Activated T-cell treated with anti-CD3 and anti-CD28 coated beads for 4 hours (primary cell): ENCODE measurements at places on chromosomes 16 and 17.

DNA sequence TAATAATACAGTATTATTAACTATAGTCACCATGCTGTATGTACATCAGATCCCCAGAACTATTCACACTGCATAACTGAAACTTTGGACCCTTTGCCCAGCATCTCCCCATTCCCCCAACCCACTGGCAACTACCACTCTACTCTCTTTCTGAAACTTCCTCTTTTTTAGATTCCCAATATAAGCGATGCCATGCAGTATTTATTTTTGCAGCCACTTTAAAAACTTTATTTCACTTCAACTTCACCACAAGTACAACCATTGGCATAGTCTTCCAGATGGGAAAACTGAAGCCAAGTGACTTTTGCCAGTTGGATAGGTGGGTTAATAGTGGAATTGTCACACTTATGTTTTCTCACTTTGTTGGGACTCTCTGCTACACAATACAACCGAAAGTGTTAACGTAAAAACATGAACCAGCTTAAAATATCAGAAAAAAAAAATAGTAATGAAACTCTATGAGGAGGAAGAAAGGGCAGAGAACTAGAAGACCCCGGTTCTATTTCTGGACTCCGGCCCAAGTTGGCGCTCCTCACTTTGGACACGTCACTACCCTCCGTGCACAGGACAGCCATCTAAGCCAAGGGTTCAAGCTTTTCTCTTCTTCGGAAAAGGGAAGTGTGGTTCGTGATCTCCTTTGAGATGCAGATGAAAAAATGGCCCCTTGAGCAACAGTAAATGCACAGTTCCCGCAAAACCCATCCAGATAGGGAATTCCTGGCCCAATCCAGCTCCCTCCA is 743 bp downstream of the SHCBP1 start:
- DNase-seq: no peak

GRCh38 chr17:32943206-32943605 is 15.3 kb downstream of the TMEM98 start:
- DNase-seq: no peak

GRCh38 chr17:29079433-29079832 is 36.5 kb downstream of the PIPOX start:
- no peak for DNase-seq

DNA sequence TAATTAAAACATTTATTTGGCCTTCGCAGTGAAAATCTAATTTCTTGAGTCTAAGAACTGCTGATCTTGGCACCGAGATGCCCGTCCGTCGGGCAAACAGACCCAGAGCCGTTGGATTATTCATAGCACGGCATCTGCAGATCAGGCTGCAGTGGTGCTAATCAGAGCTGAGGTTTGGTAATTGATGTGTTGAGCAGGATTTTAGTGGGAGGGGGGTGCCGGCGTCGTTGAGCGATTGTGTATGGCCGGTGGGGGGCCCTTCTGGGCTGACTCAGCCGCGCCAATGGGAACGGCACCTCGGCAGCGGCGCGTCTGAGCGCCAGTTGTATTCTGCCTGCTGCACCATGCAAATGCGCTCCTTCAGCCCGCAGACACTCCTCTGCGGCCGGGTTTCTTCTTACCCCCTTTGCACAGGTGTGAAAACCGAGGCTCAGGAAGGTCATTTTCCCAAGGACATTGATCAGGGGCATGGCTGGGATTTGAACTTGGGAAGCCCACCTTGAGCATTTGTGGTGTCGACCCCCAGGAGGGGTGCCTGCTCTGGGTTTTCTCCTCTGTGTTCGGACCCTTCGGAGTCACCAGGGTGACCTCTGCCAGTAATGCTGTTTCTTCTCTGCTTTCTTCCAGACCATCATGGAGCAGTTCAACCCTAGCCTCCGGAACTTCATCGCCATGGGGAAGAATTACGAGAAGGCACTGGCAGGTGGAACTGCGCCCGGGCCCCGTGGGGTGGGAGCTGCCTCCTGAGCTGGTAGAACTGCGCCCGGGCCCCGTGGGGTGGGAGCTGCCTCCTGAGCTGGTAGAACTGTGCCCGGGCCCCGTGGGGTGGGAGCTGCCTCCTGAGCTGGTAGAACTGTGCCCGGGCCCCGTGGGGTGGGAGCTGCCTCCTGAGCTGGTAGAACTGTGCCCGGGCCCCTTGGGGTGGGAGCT is 18.4 kb downstream of the BAIAP2 start:
- no peak for DNase-seq

DNA sequence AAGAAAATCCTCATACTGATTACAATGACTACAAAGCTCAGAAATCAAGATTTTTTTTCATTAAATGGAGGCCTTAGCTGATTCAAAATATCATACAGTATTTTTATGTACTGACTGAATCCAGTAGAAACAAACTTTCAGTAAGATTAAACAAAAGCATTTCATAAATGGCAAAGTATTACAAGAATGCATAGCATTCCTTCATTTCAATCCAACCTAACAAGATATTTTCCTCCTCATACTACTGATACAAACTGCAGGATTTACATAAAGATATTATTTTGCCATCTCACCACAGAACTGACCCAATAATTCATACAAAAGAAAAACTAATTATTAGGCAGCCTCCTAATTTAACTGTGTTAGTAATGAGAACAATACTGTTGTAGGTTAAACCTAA is 6.2 kb upstream of the KANSL1 start:
- no peak for DNase-seq

DNA sequence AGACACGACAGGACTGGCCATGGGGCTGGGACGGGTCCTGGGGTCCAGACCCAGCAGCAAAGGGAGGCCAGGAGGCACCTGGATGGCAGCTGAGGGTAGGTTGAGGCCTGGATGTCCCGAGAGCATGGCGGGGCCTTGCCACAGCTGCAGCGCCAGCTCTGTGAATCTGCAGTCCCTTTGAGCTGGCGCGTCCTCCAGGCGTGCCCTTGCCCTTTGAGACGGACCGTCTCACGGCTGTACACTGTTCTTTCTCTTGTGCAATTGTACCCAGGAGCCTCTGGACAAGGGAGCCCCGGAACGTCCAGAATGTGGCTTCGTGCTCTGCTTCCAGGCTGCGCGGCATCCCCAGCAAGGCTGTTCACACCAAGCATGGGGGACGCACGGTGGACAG is 69.5 kb upstream of the CIBAR2 start:
- DNase-seq: no peak

DNA sequence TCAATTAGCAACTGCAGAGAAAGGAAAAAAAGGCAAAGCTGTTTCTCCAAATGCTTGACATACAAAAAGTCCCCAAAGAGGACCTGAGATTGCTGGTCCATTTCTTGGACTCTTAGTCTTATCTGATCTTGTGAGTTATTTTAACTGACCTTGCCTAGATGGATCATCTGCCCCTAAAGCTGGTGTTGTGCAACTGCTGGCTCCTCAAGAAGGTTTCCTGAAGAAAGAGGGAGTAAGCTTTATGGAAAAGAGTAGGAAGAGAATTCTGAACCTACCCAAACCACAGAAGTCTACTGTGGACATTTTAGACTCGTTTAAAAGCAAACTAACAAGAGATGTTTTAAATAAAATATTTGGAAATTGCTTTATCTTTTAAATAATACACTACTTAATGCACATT is 140.0 kb upstream of the HS3ST3A1 start:
- DNase-seq: no peak

DNA sequence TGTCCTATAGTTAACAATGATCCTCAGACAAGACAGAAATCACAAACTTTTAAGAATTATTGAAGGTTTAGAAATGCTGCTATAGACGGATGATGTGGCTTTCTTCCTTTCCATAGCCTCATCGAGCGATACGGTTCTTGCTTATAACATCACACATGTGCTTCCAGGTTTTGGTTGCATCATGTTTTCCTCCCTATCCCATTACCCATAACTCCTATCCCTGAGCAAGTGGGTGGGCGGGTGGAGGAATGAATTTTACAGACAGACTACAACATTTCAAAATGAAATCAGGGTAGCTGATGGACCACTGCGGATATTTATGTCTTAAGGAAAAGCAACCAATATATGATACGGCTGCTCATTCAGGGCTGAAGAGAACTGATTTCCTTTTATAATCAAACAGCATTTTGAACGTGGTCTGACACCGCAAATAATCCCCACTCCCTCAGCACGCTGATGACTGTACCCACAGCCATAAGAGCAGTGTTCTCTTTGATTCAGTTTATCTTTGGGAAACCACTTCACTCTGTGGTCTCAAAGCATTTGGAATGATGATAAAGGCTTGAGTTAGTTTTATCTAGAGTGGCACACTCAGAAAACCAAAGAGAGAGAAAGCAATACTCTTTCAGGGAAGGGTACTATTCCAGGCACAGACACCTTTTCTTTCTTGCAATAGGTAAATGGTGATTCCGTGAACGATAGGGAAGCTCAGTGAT is 4.6 kb upstream of the AKTIP start:
- DNase-seq: no peak

DNA sequence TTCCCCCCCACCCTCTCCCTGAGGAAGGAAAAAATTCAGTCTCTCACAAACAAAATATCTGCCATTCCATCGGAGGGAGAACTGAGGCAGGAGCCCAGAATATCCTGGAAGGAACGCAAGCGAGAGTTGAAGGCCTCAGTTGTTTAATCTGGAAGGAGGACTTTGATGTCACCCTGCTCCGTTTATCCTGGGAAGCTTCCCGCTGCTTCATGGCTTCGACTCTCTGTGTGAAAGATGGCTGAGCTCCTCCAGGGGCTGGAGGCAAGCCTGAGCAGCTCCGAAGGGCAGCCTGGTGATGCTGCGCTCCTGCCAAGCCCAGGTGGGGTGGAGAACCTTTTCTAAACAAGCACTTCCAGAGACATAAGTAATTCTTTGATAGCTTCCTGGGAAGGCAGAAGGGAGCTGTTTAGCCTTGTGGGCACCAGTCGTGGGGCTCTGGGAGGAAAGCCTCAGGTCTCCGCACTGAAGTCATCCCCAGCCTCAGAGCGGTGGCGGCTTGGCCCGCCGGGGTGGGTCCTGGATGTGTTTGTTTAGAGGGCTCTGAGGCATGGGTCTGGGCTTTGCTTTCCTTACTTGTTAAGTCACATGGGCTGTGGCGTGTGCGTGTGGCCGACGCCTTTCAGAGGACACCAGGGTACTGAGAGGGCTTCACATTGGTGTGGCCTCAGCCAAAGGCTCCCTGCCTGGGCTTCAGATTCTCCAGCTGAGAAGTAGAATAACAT is 7.9 kb downstream of the NKD1 start:
- DNase-seq: no peak

- no peak for DNase-seq
Measured at GRCh38 chr17:80264205-80265075, 3.8 kb downstream of the RNF213 start.

GRCh38 chr17:17547210-17547764 is 44.2 kb downstream of the PEMT start:
- no peak for DNase-seq

DNA sequence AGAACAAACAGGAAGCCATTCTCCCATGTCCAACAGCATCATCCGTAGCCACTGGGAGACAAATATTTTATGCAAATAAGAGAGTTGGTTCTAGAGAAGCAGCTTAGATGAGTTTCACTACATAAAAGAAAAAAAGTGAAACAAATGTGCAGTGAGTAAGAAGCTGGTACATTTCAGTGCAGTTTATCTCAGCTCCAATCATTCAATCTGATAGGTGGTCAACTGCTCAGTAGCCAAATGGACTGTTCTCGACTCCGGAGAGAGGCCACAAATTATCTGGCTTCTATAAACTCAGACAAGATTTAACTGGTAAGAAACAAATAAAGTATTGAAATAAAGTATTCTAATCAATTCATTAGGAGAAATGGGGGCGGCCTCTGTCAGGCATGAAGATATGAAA is 68.3 kb downstream of the MAF start:
- no peak for DNase-seq

DNA sequence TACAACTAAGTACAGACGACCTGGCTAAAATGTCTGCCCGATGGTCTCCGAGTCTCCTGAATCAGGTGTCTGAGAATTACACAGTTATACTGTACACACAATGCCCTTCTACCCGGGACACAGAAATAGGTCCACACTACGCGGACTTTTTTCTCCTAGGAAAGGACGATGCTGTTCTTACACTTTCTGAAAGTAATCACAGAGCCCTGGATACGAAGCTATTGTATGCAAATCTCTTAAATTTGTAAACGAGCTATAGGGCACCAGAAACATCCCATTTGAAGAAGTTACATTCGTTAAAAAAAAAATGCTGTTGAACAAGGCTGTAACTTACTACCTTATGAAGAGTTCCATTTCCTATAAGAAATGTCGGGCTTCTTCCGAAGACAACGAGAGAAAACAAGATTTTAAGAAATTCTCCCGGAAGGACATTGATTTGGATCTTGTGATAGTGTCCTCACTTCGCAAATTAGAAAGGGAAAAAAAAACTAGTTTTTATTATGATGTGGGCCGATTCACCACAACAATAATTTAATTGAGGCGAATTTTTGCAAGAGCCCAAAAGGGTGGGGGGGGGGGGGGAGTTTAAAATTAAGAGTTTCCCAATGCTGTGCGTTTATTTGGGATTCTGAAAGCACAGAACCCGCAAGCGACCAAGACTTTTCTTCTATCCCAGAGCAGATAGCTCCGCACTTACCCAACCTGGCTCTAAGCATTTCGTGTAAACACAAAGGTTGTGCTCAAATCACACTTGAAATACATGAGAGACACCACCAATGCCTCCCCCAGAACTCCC is 1.5 kb upstream of the SOX9 start:
- DNase-seq: no peak

DNA sequence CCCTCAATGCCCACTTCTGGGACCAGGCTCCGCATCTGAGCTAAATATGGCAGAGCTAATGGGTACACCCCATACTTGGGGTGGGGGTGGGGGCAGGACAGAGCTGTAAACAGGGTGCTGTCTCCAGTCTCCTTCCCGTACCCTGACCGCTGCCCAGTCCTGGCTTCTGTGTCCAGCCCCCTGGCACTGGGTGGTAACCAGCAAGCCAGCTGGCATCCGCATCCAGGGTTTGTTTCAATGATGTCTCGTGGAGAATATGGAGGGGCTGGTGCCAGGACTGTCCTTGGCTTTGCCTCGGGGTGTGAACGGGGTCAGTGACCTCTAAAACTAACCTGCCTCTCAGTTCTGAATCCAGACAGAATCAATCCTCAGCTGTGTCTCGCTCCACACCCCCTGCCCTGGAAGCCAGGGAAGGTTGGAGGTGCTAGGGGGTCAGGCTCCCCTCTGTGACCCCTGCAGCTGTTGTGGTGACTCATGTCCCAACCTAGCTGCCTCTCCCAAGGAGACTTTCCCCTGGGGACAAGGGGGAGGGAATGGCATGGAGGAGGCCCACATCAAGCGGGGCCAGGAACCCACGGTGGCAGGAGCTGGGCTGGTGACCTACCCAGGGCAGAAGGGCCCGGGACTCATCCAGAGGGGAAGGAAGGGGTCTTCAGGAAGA is 1.5 kb upstream of the PNMT start:
- no peak for DNase-seq

DNA sequence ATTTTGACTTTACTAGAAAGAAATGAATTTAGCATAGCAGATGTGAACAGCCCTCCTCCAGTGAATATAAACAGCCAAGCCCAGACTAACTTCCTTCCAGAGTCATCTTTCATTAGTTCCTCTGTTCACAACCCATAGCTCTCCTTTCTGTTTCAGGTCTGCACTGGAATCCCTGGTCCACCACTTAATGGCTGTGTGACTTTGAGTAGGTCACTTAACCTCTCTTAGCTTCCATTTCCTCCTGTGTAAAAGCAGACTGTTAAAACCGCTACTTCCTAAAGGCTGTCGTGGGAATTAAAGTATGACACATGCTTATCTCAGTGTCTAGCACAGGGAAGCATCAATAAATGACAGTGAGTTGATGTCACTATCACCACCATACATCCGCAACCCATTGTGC is 7.5 kb downstream of the SLC6A4 start:
- no peak for DNase-seq

GRCh38 chr16:11876306-11876705 is 25.0 kb upstream of the RSL1D1 start:
- no peak for DNase-seq

- DNase-seq: no peak
Measured at GRCh38 chr17:65914784-65915342, 277.1 kb downstream of the CEP112 start.
